ENCODE measurements at places on chromosomes 11 and 22. TPM values are rescaled to one million over a fixed set of nuclear protein-coding genes. Genes with fewer than 3 reads are reported as not detected.
A peak's percentile ranks its signal among the peaks of the same experiment; 100 is the strongest.

The SHANK3 gene
- 0.02 TPM for total RNA-seq

The MS4A6E gene
- total RNA-seq, result not detected

DNA sequence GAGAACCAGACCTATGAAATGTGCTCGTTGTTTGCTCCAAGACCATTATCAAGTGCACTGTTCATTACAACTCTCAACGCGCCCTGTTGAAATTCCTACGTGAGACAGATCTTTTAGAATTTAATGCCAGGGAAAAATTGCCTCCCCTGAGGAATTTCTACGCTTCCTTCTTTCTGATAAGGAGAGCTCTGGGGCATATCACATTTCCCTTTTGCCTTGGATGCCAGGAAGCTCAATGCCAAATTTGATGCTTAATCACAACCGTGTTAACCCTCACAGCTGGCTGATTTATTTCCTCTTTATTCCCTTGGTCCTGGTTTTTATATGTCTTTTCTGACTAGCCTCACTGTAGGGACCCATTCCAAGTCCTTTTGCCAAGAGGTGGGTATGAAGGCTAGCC is 109.4 kb downstream of the MICAL2 start:
- H3K4me1 ChIP-seq, result peaks cover 55% of the 10 kb centered on the region
- no peaks in the 10 kb centered on the region for H3K27me3 ChIP-seq
- no peak overlapping the region for H3K4me3 ChIP-seq
- peaks cover 35% of the 10 kb centered on the region for H3K36me3 ChIP-seq

GRCh38 chr11:101369835-101370234 is 214.0 kb downstream of the TRPC6 start:
- H3K27me3 ChIP-seq, result no peaks in the 10 kb centered on the region
- no peaks in the 10 kb centered on the region for H3K36me3 ChIP-seq
- no peaks in the 10 kb centered on the region for H3K4me1 ChIP-seq
- no peak overlapping the region for H3K4me3 ChIP-seq
- no peak overlapping the region for H3K27ac ChIP-seq

GRCh38 chr11:27310707-27311106 is 52.3 kb downstream of the CCDC34 start:
- H3K36me3 ChIP-seq, result no peaks in the 10 kb centered on the region
- H3K4me1 ChIP-seq, result no peaks in the 10 kb centered on the region
- H3K4me3 ChIP-seq, result no peak overlapping the region
- no peaks in the 10 kb centered on the region for H3K27me3 ChIP-seq

DNA sequence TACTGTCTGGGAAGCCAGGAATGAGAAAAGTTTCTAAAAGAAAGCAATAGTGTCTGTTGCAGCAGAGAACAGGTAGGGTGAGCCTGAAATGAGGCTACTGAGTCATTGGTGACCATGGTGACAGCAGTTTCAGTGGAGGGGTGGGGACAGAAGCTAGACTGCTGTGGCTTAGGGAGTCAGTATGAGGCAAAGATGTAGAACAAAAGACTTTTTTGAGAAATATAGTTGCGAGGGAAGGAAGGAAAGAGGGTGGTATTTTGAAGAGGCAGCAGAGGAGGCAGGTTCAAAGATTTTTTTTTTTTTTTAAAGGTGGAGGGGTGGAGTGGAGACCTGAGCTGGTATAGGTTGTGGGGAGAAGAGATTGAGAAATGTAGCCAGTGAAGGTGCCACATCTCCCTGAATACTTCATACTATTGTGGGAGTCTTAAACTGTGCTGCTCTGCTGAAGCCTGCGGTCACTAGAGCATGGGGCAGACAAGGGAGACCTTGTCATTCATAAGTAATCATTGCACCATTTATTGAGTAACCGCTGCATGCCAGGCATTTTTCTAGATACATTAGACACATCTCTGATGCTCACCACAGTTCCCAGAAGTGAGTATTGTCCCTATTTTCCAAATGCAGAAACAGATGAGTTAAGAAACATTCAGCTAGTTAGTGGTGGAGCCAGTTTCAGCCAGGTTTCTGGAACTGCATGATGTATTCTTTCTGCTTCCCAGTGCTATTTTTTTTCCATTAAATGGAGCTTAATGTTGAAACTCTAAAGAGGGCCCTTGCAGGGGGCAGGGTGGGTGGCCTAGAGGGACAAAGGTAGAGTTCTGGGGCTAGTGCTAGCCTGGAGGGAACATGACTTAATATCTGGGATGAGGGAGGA is 49.9 kb downstream of the STIM1 start:
- no peaks in the 10 kb centered on the region for H3K27me3 ChIP-seq
- H3K4me1 ChIP-seq, result peaks cover 76% of the 10 kb centered on the region

GRCh38 chr11:95566211-95566610 is 223.4 kb downstream of the FAM76B start:
- H3K4me3 ChIP-seq, result no peak overlapping the region
- peaks cover 3% of the 10 kb centered on the region for H3K27me3 ChIP-seq
- peaks cover 9% of the 10 kb centered on the region for H3K36me3 ChIP-seq

- no peak overlapping the region for H3K4me3 ChIP-seq
- no peaks in the 10 kb centered on the region for H3K4me1 ChIP-seq
- no peak overlapping the region for H3K27ac ChIP-seq
- peaks cover 3% of the 10 kb centered on the region for H3K27me3 ChIP-seq
- DNase-seq, result no peak
These were observed 127.4 kb downstream of the SLC17A6 start for GRCh38 chr11:22465620-22466019.

The MMP11 gene
- 0.27 TPM for total RNA-seq

The CENATAC gene
- total RNA-seq, result 47.2 TPM

GRCh38 chr11:95239871-95240649 is 9.1 kb upstream of the SESN3 start:
- no peak overlapping the region for H3K27ac ChIP-seq
- DNase-seq, result no peak
- peaks cover 2% of the 10 kb centered on the region for H3K4me1 ChIP-seq
- no peaks in the 10 kb centered on the region for H3K36me3 ChIP-seq
- no peaks in the 10 kb centered on the region for H3K27me3 ChIP-seq
- H3K4me3 ChIP-seq, result no peak overlapping the region

DNA sequence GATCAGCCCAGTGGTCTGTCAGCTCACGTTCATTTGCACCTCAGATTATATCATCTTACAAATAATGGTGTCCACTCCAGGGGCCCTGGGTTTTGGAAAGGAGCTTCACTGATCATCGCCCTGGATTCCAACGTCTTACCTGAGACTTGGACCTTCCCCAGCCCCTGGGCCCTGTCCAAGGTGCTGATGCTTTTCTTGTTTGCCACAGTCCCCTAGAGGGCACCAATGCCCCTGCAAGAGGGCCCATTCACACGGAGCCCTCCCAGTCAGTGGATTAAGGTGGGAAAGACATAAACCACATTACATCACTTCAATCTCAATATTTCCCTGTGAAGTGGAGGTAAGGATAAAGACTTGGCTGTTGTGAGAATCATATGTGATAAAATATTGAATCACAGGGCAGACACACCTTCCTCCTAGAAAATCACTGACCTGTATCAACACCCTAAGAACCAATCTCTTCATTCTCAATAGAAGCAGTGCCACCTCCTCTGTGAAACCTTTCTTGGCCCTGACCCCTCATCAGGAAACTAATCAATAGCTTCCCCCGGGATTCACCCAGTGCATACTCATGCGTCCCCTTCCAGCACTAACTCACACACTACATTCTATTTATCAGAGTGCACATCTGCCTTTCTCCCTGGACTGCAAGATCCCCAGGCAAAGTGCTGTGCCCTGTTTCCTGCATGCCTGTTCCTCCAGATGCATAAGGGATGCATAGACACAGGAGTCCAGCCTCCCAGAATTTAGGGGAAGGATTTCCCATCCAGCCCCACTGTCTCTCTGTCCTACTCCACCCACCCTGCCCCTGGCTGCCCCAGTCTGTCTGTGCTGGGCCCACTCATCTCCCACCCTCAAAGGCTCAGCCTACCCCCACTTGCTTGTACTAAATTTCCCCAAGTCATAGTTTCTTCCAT is 167.0 kb downstream of the BUD13 start:
- no peak overlapping the region for H3K4me3 ChIP-seq
- H3K27ac ChIP-seq, result no peak overlapping the region
- H3K36me3 ChIP-seq, result no peaks in the 10 kb centered on the region
- no peaks in the 10 kb centered on the region for H3K27me3 ChIP-seq
- DNase-seq, result peak; percentile 60

The ZNF280B gene
- 2.5 TPM for total RNA-seq

- peak overlapping the region; percentile 89 for H3K27ac ChIP-seq
- no peaks in the 10 kb centered on the region for H3K27me3 ChIP-seq
- DNase-seq, result no peak
- H3K4me3 ChIP-seq, result peak overlapping the region; percentile 64
- H3K36me3 ChIP-seq, result no peaks in the 10 kb centered on the region
These were observed 31.9 kb upstream of the SMIM38 start for GRCh38 chr11:69123593-69124545.

DNA sequence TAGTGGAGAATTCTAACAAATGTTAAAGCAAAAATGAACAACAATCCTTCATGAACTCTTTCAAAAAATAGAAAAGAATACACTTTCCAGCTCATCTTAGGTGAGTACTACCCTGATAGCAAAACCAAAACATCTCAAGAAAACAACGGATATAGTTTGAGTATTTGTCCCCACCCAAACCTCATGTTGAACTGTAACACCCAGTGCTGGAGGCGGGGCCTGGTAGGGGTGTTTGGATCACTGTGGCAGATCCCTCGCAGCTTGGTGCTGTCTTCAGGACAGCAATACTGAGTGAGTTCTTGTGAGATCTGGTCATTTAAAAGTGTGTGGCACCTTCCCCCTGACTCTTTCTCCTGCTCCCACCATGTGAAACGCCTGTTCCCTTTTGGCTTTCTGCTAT is 27.0 kb downstream of the NCAPD3 start:
- peak; percentile 9 for DNase-seq
- H3K4me3 ChIP-seq, result no peak overlapping the region
- H3K36me3 ChIP-seq, result peaks cover 67% of the 10 kb centered on the region
- no peaks in the 10 kb centered on the region for H3K27me3 ChIP-seq
- H3K27ac ChIP-seq, result peak overlapping the region; percentile 73
- H3K4me1 ChIP-seq, result peaks cover 7% of the 10 kb centered on the region

The MFNG gene
- 218 TPM for total RNA-seq

DNA sequence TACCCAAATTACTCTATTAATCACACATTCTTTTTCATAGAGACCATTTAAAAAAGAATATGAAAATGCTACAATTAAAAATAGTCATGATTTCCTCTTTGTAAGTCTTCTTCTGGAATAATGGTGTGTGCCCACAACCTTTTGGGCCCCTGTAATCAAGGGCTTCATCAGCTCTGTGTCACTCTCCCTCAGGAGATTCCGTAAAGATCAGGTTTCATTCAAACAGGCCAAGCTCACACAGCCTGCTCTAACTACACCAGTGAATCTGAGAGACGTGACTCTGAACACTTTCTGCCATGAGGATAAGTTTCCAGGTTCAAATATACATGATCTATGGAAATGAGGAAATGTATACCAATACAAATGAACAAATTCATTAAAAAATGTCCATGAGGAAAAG is 9.5 kb downstream of the DRICH1 start:
- H3K27ac ChIP-seq, result no peak overlapping the region
- H3K4me3 ChIP-seq, result no peak overlapping the region
- no peaks in the 10 kb centered on the region for H3K27me3 ChIP-seq
- no peaks in the 10 kb centered on the region for H3K36me3 ChIP-seq

- H3K27ac ChIP-seq, result no peak overlapping the region
- H3K4me1 ChIP-seq, result peaks cover 6% of the 10 kb centered on the region
- H3K27me3 ChIP-seq, result no peaks in the 10 kb centered on the region
- no peak overlapping the region for H3K4me3 ChIP-seq
These were observed 62.7 kb downstream of the CD82 start for GRCh38 chr11:44627911-44628729.

The OR52K2 gene
- not detected for total RNA-seq

DNA sequence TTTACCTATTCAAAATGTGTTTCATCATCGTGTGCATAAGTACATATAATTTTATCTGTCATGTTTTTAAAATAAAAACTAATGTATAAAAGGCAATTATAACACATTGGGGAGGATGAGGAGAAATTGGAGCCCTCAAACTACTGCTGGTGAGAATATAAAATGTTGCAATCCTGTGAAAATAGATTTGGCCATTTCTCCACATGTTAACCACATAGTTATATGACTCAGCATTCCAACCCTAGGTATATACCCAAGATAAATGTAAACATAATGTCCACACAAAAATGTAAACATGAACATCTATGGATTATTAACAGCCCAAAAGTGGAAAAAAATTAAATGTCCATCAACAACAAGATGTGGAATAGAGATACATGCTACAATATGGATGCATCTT is 928.0 kb upstream of the FAT3 start:
- no peaks in the 10 kb centered on the region for H3K36me3 ChIP-seq
- H3K4me1 ChIP-seq, result no peaks in the 10 kb centered on the region
- no peak overlapping the region for H3K4me3 ChIP-seq
- no peak overlapping the region for H3K27ac ChIP-seq

DNA sequence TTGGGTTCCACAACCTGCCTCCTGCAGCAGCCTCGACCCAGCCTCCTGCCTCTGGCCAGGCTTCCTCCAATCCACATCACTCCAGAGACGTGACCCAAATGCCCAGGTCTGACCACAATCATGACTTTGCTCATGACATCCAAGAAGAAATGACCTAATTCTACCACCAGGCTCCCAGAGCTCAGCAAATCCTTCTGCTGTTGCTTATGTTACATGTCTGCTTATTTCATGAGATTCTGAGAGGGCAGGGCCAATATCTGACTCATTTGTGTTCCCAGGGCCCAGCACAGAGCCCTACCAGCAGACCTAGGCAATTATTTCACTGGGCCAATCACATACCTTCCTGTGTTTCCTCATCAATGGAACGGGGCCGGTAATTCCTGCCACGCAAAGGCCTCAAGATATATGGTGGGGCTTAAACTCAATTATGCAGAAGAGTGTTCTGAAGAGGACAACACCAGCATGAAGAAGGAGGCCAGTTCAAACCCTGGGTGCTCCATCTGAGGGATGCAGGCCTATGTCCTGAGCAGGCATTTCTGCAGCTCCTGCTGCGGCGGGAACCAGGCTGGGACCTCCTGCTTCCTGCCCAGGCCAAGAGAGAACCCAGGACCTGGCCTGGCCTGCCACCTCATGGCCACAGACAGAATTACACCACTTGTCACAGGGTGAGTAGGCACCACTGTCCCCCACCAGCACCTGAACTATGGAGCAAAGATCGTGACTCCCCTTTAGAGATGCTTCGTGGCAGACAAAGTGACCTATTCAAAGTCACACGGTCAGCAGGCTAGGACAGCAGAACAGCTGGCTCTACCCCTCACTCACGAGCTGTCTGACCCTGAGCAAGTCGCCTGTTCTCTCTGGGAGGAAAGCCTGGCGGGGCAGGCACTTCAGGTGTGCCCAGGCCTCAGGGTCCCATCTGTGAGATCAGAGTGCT is 5.9 kb downstream of the CENPM start:
- peaks cover 69% of the 10 kb centered on the region for H3K36me3 ChIP-seq
- peak overlapping the region; percentile 99 for H3K27ac ChIP-seq
- H3K4me3 ChIP-seq, result peak overlapping the region; percentile 6
- H3K27me3 ChIP-seq, result no peaks in the 10 kb centered on the region
- peak; percentile 89 for DNase-seq
- peaks cover 56% of the 10 kb centered on the region for H3K4me1 ChIP-seq

All from activated CD4-positive, alpha-beta T cell treated with anti-CD3 and anti-CD28 coated beads, Interleukin-2, amount 10 ng/mL, durations not matched to agents 7 days and 5 days (primary cell).